HT1080 (cell line): ENCODE measurements at places on chromosomes 5 and 9.

- DNase-seq: peak; percentile 28
Observed at GRCh38 chr5:87020099-87020934, 247.4 kb upstream of the RASA1 start.

GRCh38 chr9:21454149-21454548 lies 13.9 kb downstream of the IFNA1 start:
- DNase-seq: peak; percentile 72

- no peak for DNase-seq
Observed at GRCh38 chr5:168022446-168023169, 268.8 kb upstream of the WWC1 start.

DNA sequence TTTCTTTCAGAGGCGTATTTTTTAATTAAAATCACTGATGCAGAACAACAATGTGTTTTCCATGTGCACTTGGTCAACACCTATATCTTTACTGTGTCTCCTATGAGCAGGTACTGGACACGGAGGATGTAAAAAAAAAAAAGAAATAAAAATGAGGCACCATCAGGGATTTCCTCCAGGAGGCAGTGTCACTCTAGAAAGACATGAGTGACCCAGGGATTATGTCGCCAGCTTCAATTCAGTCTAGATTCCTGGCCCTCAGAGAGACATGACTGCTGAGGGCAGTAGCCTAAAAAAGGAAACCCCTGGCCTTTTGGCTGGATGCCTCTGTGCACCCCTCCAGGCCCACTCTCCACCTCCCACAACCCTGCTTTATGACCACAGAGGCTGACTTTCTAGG lies 18.3 kb upstream of the IL33 start:
- DNase-seq: peak; percentile 42

GRCh38 chr5:43530648-43531047 lies 15.7 kb upstream of the C5orf34 start:
- DNase-seq: no peak

DNA sequence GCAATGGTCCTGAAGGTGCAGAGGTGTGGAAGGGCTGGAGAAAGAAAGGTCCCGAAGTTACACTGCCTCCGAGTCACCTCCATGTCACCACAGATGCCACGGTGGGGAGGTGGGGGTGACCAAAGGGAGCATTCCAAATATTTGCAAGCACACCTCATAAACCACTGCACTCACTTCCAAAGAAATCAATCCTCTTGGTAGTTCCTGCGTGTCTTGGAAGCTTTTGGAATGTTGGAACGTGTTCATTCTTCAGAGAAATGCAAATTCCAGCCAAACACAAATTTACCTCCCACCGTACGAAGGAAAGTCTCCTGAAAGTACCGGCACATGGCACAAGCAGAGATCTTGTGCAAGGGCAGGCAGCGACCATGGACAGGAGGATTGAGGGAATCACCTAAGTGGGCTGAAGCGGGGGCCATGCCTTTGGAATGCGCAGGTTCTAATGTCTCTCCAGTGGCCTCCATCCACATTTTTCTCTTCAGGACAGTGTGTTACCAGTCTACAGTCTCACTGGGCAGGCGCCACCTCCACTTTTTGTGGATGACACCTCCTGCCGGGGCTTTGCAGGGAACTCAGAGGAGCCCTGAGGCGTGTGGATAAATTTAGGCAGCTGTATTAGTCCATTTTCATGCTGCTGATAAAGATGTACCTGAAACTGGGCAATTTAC lies 54.0 kb downstream of the NSUN2 start:
- DNase-seq: no peak

- no peak for DNase-seq
Observed at GRCh38 chr5:95424526-95424925, 33.4 kb downstream of the FAM81B start.

DNA sequence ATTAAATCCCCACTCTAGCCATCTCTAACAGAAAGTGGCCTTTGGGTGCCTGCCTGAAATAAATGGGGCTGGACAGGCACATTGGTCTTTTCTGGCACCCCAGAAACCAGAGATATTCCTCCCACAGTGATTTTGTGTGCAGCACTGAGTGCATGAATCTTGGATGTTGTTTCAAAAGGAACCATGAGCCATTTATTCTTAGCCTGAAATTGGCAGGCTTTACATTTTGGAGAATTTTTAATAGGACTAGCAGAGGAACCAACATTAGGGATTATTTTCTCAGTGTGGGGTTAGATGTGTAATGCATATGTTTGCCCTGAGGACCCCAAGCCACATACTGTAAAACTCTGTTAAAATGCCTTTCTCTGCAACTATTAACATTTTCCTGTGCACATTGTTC lies 451.3 kb downstream of the NFIB start:
- DNase-seq: no peak

DNA sequence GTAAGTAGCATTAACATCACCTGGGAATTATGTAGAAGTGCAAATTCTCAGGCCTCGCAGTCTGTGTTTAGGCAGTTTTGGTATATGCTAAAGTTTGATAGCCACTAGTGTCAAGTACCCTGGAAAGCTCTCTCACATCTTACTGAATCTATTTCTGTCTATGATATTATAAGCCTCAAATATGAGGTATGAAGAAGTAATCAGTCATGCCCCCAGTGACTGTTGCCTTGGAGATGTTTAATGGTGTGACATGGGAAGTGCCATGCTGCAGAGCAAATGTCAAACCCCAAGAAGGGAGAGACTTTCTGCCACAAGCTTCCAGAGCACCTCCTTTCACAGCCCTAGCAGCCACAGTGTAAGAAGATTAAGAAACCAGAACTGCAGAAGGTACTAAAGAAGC lies 9.8 kb upstream of the PDE8B start:
- DNase-seq: no peak

DNA sequence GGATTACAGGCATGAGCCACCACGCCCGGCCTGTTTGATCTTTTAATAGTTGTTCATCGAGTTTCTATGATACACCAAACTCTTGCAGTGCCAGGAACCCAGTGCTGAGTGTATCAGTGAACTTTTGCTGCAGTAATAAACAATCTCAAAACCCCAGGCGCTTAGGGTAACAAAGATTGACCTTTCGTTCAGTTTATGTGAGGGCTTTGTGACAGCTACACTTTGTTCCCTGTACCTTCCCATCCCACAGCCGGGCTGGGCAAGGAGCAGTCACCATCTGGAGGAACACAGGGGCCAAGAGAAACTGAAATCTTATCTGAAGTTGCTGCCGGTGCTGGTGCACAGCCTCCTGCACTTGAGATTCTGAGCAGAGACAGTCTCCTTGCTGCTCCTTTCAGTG lies 17.2 kb upstream of the WNK2 start:
- DNase-seq: no peak

GRCh38 chr5:78547731-78548615 lies 100.6 kb downstream of the LHFPL2 start:
- DNase-seq: peak; percentile 80

- DNase-seq: peak; percentile 60
Observed at GRCh38 chr9:123131258-123131657, 97.8 kb downstream of the GPR21 start.

DNA sequence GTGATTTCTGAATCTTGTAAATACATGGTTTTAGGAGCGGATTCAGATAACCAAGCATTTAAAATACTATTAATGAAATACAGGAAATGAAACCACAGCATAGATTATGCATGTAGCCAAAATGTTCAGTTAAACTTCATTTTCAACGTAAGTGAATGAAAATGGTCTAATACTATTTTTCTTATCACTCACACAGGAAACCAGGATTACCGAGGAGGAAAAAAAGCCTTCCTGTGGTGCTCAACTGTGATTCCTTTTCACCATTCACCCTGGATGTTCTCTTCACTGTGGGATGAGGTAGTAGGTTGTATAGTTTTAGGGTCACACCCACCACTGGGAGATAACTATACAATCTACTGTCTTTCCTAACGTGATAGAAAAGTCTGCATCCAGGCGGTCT lies 83.4 kb upstream of the ZNF169 start:
- DNase-seq: peak; percentile 65

GRCh38 chr9:96663506-96664120 lies 8.5 kb upstream of the PRXL2C start:
- DNase-seq: no peak

GRCh38 chr5:176530983-176531901 lies 6.0 kb downstream of the RNF44 start:
- peak; percentile 55 for DNase-seq

DNA sequence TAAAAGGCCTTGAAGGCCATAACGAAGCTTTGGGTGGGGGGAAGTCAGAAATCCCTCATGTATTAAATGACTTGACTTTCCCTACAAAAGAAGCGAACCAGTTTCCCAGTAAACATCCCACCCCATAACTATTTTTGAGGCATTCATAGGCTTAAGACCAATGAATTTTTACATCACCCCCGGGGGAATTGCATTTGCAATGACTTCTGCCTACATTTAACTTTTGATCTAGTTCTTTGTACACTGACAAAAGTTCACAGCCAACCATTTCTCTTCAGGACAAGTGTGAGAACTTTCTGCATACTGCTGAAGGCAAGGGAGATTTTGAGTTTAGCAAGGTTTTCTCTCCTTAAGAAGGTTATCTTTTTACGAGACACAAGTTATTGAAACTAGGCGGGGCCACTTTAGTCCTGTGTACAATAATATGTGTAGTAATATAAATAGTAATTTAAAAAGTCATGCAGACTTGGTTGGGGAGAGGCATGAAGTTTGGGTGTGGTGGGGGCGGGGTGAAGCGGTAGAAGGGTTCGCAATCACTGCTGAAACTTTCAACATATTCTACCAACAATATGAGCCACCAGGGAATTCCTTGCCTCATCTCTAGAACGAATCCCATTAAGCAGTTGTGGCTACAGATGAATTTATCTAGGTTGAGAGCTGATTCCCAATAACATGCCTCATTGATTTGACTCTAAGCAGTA lies 2.5 kb downstream of the TJP2 start:
- no peak for DNase-seq

DNA sequence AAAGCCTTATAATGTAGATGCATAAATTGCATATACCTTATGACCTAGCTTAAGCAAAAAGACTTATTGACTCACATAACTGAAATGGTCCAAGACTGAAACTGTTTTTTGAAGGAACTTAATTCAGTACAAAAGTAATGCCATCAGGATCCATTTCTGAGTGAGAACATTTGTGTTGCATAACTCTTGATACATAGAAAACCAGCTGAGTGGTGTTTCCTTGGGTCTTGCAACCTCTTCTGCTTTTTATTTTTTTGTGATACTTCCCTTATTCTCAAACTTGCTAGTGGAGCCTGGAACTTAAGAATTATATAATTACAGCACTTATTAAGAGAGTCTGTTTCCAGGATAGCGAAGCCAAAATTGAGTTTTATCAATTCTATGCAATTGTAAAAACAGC lies 272.0 kb downstream of the MAN2A1 start:
- no peak for DNase-seq

DNA sequence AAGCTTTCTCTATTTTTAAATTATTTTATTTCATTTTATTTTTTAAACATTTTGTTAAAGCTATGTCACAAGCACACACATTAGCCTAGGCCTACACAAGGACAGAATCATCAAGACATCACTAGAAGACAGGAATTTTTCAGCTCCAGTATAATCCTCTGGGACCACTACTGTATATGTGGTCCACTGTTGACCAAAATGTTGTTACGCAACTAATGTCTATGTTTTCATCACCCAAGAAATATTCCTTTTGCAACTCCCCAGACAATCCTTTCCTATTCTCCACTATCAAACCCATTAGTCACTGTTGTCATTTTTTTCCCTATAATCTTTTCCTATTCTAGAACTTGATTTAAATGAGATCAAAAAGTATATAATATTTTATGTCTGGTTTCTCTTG lies 2371.7 kb upstream of the C9orf72 start:
- DNase-seq: peak; percentile 23

- no peak for DNase-seq
Observed at GRCh38 chr9:6471231-6471850, 58.3 kb downstream of the UHRF2 start.

DNA sequence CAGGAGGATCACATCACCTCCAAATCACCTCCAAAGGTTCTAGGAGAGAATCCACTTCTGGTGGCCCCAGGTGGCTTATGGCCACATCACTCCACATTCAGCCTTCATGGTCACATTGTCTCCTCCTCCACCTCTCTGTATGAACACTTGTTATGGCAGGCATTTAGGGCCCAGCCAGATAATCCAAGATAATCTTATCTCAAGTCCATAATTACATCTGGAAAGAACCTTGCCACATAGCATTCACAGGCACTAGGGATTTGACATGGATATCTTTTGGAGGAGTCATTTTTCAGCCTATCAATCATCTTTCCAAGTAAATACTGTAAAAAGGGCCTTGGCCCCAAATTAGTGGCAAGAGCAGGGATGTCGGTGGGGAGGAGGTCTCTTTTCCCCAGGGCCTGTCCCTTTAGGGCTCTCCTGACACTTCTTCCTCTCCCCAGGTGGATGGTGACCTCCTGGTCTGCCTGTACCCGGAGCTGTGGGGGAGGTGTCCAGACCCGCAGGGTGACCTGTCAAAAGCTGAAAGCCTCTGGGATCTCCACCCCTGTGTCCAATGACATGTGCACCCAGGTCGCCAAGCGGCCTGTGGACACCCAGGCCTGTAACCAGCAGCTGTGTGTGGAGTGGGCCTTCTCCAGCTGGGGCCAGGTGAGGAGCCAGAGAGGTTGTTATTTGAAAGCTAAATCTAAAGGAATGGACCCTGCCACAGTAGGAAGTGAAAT lies 140.9 kb downstream of the SAXO1 start:
- DNase-seq: no peak

GRCh38 chr9:82010711-82011110 lies 22.1 kb downstream of the SPATA31D1 start:
- peak; percentile 19 for DNase-seq

GRCh38 chr5:35160486-35161116 lies 69.7 kb downstream of the PRLR start:
- DNase-seq: no peak

DNA sequence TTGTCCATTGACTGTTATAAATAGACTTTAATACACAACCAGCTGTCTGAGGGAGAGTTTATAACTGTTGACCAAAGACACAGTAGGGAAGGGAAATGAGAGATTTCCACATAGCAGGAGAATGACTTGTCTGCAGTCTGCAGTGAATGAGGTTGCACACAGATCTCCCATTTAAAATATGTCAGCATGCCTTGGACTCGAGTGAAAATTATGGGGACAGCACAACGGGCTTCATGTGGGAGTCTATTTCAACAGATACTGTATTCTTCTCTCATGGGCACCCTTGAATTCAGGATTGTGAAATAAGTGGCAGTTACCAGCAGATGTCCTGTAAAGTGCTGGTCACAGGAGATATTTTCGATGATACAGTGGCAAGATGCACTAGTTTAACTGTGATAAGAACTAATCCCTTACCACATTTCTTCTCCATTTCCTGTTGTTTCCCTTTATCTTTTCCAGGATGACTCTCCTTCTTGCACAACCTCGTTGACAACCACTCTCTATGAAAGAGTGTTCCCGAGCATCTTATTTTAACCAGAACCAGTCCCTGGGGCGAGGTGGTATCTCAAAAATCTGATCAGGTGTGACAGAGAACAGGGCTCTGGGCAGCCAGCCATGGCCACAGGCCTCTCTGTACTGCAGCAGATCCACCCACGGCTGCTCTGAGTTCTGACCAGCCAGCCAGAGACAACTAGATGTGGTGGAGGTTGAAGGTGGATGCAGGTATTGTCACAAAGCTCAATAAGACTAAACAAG lies 51.5 kb upstream of the MAP3K1 start:
- no peak for DNase-seq
